ENCODE measurements at places on chromosomes 2 and 18.

GRCh38 chr18:79571211-79572092 is 108.2 kb upstream of the CTDP1 start:
- no peak for DNase-seq

DNA sequence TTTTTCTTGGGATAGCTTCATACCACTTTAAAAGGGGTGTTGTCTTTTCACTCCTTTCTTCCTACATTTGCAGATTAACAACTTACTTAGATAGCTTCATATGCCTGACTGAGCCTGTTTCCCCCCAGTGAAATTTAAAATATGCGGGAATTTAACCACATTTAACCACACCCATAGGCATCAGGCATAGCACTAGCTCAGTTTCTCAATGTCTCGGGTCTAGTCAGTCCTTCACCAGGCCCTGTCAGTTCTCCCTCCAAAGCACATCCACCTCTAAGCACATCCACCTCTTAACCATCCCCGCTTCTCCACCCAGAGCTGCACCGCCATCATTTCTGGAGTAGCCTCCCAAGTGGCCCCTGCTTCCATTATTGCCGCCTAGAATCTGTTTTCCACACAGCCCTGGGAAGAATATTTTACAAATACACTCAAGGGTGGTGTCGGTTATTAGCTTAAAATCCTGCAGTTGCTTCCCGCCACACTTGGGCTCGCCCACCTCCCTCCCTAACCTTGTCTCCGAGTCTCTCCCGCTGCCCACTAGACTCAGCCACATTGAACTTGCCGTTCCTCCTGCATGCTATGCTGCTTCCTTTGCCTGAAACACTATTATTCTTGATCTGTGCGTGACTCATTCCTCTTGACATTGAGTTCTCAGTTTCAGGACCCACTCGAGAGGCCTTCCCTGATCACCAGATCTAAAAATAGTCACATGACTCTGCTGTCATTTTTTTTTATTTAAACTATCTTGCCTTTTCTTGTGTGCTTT is 68.3 kb downstream of the SPTBN1 start:
- no peak for DNase-seq

- DNase-seq: no peak
Measured at GRCh38 chr18:40356168-40356567, 1598.9 kb upstream of the PIK3C3 start.

DNA sequence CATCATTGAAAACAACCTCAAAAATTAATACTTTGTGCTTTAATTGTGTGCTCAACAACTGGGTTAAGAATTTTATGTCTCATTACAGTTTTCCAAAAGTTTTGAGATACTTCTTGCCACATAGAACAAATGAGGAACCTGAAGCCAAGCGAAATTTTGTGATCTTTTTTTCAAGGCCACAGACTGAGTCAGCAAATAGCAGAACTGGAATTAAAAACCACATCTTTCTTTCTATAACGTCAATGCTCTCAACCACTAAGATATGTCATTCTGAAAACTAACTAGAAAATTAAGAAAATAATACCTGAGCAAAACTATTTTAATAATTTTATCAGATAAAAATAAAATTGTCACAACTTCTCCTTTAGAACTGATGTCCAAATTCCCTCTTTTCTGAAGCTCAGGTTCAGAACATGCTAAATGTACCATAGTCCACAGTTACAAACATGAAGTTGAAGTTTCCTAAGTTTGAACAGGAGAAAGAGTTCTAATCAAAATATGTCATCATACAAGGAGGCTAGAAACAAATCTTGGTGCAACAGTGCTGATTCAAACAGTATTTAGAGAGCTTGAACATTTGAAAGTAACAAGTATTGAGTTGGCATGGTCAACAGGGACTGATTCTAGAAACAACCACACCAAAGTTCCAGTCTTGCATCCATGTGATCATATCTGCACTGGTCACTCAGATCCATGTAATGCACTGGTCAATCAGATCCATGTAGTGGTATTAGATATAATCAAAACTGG is 27.6 kb upstream of the CALCRL start:
- DNase-seq: no peak

DNA sequence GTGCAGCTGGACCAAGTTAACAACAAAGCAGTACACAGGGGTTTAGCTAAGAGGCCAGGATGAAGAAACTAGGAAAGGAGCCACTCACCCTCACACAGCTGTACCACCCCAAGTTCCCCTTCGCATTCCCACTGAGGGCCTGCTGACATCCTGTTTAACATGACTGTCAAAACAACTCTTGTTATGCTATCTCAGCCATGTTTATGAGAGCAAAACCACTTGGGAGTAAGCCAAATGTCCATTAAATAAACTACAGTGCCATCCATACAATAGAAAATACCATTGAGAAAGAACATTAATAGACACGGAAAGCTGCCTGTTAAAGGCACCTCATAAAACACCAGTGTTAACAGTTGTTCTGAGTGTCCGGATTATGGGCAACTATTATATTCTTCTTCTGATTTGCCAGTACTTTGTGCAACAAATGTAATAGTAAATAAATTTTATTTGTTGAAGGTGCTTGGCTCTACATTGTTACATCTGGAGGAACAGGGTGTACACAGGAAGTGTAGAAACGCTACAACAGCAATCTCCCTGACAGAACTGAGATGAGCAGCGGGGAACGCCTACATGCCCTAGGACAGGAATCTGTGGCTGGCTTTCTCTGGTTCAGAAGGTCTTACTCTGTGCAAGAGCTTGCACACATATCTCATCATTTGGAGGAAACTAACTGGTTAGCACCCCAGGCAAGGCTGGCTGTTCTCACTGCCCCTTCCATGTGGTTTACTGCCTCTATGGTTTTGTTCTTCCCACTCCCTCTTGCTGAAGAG is 85.6 kb downstream of the EHD3 start:
- DNase-seq: no peak

GRCh38 chr18:63205791-63206252 is 113.7 kb downstream of the BCL2 start:
- no peak for DNase-seq
